IMR-90 (cell line): ENCODE measurements at places on chromosomes 4 and X. TPM values are rescaled to one million over a fixed set of nuclear protein-coding genes. Genes with fewer than 3 reads are reported as not detected.

- DNase-seq = no peak
- no peaks in the 10 kb centered on the region for H3K36me3 ChIP-seq
- H3K4me3 ChIP-seq = no peak overlapping the region
- no peaks in the 10 kb centered on the region for H3K27me3 ChIP-seq
- peaks cover 3% of the 10 kb centered on the region for H3K4me1 ChIP-seq
- no peak overlapping the region for H3K27ac ChIP-seq
Measured at GRCh38 chr4:41712425-41712824, 36.1 kb downstream of the PHOX2B start.

The NALF2 gene
- not detected in 2 replicates for total RNA-seq

DNA sequence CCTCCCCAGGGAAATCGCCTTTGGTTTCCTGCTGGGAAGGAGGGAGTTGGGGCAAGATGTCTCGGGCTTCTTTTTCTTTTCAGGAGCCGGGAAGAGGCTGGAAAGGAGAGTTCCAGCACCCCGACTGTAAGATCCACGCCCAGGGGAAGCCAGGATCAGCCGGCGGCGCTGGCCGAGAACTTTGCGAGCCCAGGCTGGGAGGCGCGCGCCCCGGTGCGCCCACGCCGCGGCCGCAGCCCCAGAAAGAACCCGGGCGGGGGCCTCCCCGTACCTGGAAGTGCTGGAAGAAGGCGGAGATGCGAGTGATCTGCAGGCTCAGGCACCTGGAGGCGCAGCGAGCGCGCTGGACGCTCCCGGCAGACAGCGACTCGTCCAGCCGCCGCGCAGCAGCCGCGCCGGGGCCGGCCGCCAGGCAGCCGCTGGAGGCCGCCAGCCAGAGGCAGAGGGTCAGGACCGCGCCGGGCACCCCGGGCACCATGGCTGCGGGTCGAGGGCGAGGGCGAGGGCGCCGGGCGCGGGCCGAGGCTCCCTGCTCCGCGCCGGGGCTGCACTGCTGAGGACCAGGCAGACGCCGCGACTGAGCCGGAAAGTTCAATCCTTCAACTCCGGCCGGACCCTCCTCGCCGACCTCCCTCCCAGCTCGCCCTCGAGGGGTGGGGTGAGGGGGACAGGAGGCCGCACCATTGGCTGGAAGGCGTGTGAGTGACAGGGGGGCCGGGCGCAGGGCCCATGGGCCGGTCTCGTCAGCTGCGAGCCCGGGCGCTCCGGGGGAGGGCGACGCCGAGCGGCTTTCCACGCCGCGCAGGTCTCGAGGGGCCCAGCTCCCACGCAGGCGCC, at the start of gene ANOS1:
Gene ANOS1, minus strand, starts transcription at position 579 of the 837 bp plus-strand sequence. Its CDS starts 101 bp downstream, at position 478.
- no peak for DNase-seq
- peak within 1 kb of the TSS; percentile 25; the same call in 1 of the 2 replicates for H3K4me3 ChIP-seq
- no peaks in the 10 kb centered on the region for H3K36me3 ChIP-seq

The PAGE5 gene
- not detected in 2 replicates for total RNA-seq

GRCh38 chr4:148116264-148116663, 325.9 kb downstream of the NR3C2 start:
- H3K27me3 ChIP-seq = no peaks in the 10 kb centered on the region; the same call in 1 of the 2 replicates
- H3K4me3 ChIP-seq = no peak overlapping the region
- DNase-seq = peak; percentile 79

DNA sequence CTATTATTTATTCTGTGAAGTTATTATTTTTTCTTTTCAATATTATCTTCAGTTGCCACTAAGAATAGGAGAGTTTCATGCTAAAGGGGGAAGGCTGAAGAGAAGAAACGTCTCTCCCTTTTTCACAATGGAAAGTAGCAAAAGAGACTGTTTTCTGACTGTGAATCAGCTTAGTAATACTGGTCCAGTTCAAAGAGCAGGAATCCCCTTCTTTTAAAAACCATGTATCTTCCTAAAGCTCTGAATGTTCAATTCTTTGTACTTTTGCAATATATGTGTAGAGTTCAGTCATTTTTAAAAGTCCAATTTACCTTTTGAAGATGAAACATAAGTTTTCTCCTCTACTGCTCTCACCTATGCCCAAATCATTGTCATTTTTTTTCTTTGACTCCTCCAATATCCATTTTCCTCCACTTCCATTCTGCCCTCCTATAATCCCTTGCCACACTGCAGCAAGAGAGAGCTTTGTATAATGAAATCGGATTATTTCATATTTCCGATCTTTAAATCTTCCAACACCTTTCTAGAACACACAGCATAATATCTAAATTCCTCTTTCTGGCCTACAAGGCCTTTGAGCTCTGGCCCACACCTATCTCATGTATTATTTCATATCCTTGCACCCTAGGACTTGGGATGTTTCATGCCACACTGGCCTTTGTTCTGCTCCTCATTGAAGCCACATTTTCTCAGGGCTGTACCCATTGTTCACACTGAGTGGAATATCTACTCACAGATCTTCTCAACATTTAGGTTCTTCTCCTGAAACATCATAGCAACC, 195.3 kb downstream of the CAMK2D start:
- H3K27me3 ChIP-seq = no peaks in the 10 kb centered on the region
- no peak overlapping the region for H3K4me3 ChIP-seq
- no peak for DNase-seq
- H3K4me1 ChIP-seq = peaks cover 3% of the 10 kb centered on the region; the same call in 1 of the 2 replicates
- H3K36me3 ChIP-seq = no peaks in the 10 kb centered on the region

The TRPC3 gene
- 2.5 and 2.7 TPM in 2 replicates for total RNA-seq

The MAOB gene
- 0.28 and 0.36 TPM in 2 replicates for total RNA-seq

- H3K4me1 ChIP-seq = no peaks in the 10 kb centered on the region
- no peaks in the 10 kb centered on the region for H3K36me3 ChIP-seq
- H3K27ac ChIP-seq = no peak overlapping the region
- no peak overlapping the region for H3K4me3 ChIP-seq
- no peaks in the 10 kb centered on the region for H3K27me3 ChIP-seq
- DNase-seq = peak; percentile 60
Measured at GRCh38 chrX:30568136-30568535, 9.4 kb downstream of the TASL start.

The CCDC160 gene
- total RNA-seq = 0.28 TPM in 1 of 2 replicates, not detected in the other

The SHROOM4 gene
- 2.2 TPM in 2 replicates for total RNA-seq

The ACOT9 gene
- 47.3 and 63.6 TPM in 2 replicates for total RNA-seq

GRCh38 chr4:149518471-149518870, 297.2 kb downstream of the IQCM start:
- H3K36me3 ChIP-seq = no peaks in the 10 kb centered on the region
- no peaks in the 10 kb centered on the region for H3K27me3 ChIP-seq
- DNase-seq = no peak
- H3K4me1 ChIP-seq = no peaks in the 10 kb centered on the region

GRCh38 chr4:23885943-23886590, 3.8 kb downstream of the PPARGC1A start:
- peaks cover 2% of the 10 kb centered on the region; the same call in 1 of the 2 replicates for H3K27me3 ChIP-seq
- H3K4me1 ChIP-seq = peaks cover 4% of the 10 kb centered on the region
- H3K27ac ChIP-seq = no peak overlapping the region
- no peak overlapping the region for H3K4me3 ChIP-seq
- no peaks in the 10 kb centered on the region; the same call in 1 of the 2 replicates for H3K36me3 ChIP-seq

DNA sequence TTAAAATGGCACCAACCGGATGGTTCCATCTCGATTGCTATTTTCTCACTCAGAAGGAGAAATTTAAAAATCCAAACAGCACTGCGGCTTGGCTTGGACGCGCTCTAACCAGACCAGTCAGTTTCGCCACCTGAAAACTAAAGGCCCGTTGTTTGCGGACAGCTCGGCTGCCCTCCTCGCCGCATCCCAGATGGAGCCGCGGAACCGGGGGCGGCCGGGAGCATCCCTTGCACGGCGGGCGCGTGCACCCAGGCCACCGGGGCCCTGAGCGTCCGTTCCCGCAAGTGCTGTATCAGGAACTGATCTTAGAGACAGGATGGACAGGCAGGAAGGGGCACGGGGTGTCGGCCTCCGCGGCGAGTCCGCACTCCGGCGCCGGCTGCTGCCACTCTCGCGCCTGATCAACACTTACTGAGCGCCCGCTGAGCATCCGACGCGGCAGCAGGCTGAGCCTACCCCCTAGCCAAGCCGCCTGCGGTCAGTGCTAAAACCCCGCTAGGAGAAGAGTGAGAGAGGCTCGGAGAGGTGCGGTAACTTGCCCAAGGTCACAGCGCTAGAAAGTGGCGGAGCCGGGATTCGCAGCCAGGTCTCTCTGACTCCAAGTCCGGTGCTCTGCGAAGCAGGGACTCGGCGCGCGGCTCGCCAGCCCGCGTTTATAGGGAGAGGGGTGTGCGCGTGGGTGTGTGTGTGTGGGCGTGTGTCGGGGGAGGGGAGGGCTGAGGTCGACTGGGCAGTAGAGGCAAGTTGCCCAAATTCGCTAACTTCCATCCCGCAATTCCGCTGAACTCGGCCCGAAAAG, at the start of gene CITED1:
Gene CITED1, minus strand, starts transcription at position 629 of the 799 bp plus-strand sequence. CDS start 3,045 bp downstream, outside the sequence.
- H3K4me3 ChIP-seq = peak within 1 kb of the TSS; percentile 65
- H3K4me1 ChIP-seq = peaks cover 4% of the 10 kb centered on the region; the same call in 1 of the 2 replicates
- H3K27ac ChIP-seq = no peak within 1 kb of the TSS
- H3K27me3 ChIP-seq = peaks cover 90% of the 10 kb centered on the region
- H3K36me3 ChIP-seq = no peaks in the 10 kb centered on the region

The NXF2B gene
- total RNA-seq = not detected in 2 replicates

- no peaks in the 10 kb centered on the region for H3K27me3 ChIP-seq
- DNase-seq = no peak
- no peaks in the 10 kb centered on the region for H3K36me3 ChIP-seq
- peak overlapping the region; percentile 17; the same call in 1 of the 2 replicates for H3K27ac ChIP-seq
- H3K4me3 ChIP-seq = no peak overlapping the region
Measured at GRCh38 chrX:150036641-150037040, 98.3 kb upstream of the EOLA2 start.

- H3K4me1 ChIP-seq = peaks cover 11% of the 10 kb centered on the region
- H3K4me3 ChIP-seq = no peak overlapping the region
- H3K36me3 ChIP-seq = peaks cover 29% of the 10 kb centered on the region
- no peaks in the 10 kb centered on the region for H3K27me3 ChIP-seq
- DNase-seq = no peak
Measured at GRCh38 chr4:5760936-5761480, 50.0 kb downstream of the EVC start.

The RS1 gene
- total RNA-seq = not detected in 2 replicates

The NXF2 gene
- not detected in 2 replicates for total RNA-seq

GRCh38 chrX:264634-265455, 16.3 kb upstream of the PLCXD1 start:
- H3K4me3 ChIP-seq = no peak overlapping the region
- no peaks in the 10 kb centered on the region for H3K36me3 ChIP-seq
- no peak for DNase-seq
- no peak overlapping the region for H3K27ac ChIP-seq
- no peaks in the 10 kb centered on the region for H3K27me3 ChIP-seq
- H3K4me1 ChIP-seq = no peaks in the 10 kb centered on the region

DNA sequence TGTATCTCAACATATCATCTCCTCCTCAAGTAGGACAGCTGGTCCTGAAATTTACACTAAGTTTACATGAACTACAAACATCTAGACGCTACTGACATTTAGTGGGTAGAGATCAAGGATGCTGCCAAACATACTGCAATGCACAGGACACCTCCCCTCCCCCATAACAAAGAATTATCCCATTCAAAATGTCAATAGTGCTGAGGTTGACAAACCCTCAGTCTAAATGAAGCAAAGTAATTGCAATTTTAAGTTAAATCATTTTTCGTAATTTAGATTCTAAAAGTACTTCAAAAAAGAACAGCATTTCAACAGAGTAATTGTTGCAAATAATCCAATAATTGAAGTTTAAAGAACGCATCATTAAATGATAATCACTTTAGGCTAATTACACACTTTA, 1.2 kb downstream of the PRMT9 start:
- peaks cover 9% of the 10 kb centered on the region for H3K36me3 ChIP-seq
- H3K4me3 ChIP-seq = peak overlapping the region; percentile 82
- DNase-seq = peak; percentile 56
- H3K27me3 ChIP-seq = no peaks in the 10 kb centered on the region

DNA sequence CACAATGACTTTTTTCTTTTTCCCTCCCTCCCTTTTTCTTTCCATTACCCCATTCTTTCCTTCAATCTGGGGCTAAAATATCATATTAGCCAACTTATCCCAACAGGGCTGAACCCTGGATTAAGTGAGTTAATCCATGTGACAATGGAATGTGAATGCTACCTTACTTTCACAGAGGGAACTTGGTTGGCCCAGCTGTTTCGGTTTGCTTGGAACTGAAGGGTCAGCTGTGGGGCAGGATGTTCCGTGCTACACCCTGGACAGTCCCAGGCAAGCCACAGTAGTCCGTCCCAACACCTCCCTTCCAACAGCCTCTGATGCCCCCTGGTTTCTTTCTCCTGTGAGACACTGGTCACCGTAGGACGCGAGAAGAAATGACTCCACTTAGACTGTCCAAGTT, 95.0 kb upstream of the STS start:
- H3K4me3 ChIP-seq = no peak overlapping the region
- H3K4me1 ChIP-seq = no peaks in the 10 kb centered on the region
- peaks cover 15% of the 10 kb centered on the region for H3K36me3 ChIP-seq
- H3K27me3 ChIP-seq = no peaks in the 10 kb centered on the region
- DNase-seq = no peak
- no peak overlapping the region for H3K27ac ChIP-seq

The AMOT gene
- total RNA-seq = 5.3 and 9.1 TPM in 2 replicates

The ZNF280C gene
- 4.5 and 6.1 TPM in 2 replicates for total RNA-seq

The RP2 gene
- total RNA-seq = 17.0 and 23.9 TPM in 2 replicates

- H3K27me3 ChIP-seq = no peaks in the 10 kb centered on the region
- peaks cover 6% of the 10 kb centered on the region; the same call in 1 of the 2 replicates for H3K4me1 ChIP-seq
- no peak for DNase-seq
- no peak overlapping the region for H3K4me3 ChIP-seq
- no peak overlapping the region for H3K27ac ChIP-seq
Measured at GRCh38 chr4:70737006-70737405, 15.2 kb downstream of the RUFY3 start.

The GEMIN8 gene
- total RNA-seq = 11.1 and 12.0 TPM in 2 replicates

DNA sequence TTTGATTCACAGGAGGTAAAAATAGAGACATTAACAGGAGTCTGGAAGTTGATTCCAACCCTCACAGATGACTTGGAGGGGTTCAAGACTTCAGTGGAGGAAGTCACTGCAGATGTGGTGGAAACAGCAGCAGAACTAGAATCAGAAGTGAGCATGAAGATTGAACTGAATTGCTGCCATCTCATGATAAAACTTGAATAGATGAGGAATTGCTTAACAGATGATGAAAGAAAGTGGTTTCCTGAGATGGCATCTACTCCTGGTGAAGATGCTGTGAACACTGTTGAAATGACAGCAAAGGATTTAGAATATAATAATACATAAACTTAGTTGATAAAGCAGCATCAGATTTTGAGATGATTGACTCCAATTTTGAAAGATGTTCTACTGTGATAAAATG, 76.5 kb downstream of the RELL1 start:
- H3K36me3 ChIP-seq = peaks cover 1% of the 10 kb centered on the region; the same call in 1 of the 2 replicates
- H3K4me1 ChIP-seq = no peaks in the 10 kb centered on the region
- H3K4me3 ChIP-seq = no peak overlapping the region
- no peaks in the 10 kb centered on the region for H3K27me3 ChIP-seq
- no peak overlapping the region for H3K27ac ChIP-seq
- no peak for DNase-seq

- peak overlapping the region; percentile 38; the same call in 1 of the 2 replicates for H3K27ac ChIP-seq
- H3K36me3 ChIP-seq = no peaks in the 10 kb centered on the region
- H3K4me3 ChIP-seq = no peak overlapping the region
- H3K4me1 ChIP-seq = peaks cover 4% of the 10 kb centered on the region
- DNase-seq = peak; percentile 49
Measured at GRCh38 chr4:113882668-113883067, 96.8 kb downstream of the ARSJ start.

The PABPC1L2A gene
- total RNA-seq = not detected in 2 replicates

GRCh38 chr4:37540486-37540885, 145.7 kb downstream of the RELL1 start:
- H3K4me3 ChIP-seq = no peak overlapping the region
- H3K27ac ChIP-seq = no peak overlapping the region
- DNase-seq = no peak
- no peaks in the 10 kb centered on the region for H3K36me3 ChIP-seq
- H3K27me3 ChIP-seq = no peaks in the 10 kb centered on the region; the same call in none of the 2 replicates

- no peaks in the 10 kb centered on the region for H3K4me1 ChIP-seq
- H3K27me3 ChIP-seq = peaks cover 5% of the 10 kb centered on the region; the same call in 1 of the 2 replicates
- no peak overlapping the region for H3K4me3 ChIP-seq
- no peaks in the 10 kb centered on the region for H3K36me3 ChIP-seq
Measured at GRCh38 chrX:21738210-21738949, 19.5 kb downstream of the SMPX start.
